Non-pigmented ciliary epithelial cell (primary cell): ENCODE measurements at places on chromosomes 6 and 20.

- DNase-seq, result no peak
Measured at GRCh38 chr20:9363673-9364072, 150.7 kb upstream of the LAMP5 start.

GRCh38 chr6:17031961-17032360 lies 69.9 kb upstream of the STMND1 start:
- no peak for DNase-seq

- no peak for DNase-seq
Measured at GRCh38 chr6:109303164-109303563, 79.1 kb downstream of the CD164 start.

DNA sequence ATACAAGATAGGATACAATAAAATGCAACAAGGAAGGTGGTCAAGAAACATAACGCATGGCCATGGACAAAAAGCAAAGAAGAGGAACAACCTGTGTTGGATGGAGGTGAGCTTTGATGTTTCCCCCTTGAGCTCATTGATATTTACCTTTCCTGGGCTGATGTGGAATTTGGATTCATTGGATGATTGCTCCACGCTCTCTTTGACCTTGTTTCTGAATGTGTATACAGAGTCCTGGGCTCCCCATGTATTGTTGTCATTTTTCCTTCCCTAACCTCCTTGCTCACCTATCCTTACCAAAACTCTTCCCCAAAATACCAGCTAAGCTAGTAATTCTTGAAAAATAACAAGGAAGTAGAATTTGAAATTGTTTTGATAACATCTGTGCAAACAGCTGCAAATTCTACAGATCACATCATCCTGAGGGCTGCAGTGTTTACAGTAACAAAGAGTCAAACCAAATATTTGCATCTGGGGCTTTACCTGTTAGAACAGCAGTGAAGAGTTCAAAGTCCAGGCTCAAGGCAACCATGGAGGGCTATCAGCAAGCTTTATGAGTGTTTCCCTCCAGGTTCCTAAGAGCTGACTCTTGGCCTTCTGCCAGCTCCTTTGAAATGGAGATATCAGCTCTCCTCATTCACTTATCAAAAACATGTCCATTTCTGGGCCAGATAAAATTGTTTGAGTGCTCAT lies 214.3 kb upstream of the MARCKS start:
- no peak for DNase-seq

- no peak for DNase-seq
Measured at GRCh38 chr6:166900130-166900708, 56.1 kb downstream of the RNASET2 start.
